ENCODE measurements at places on chromosomes 2 and 18. TPM values are rescaled to one million over a fixed set of nuclear protein-coding genes. Genes with fewer than 3 reads are reported as not detected.

- DNase-seq = no peak
Measured at GRCh38 chr2:96103187-96103601, 13.2 kb downstream of the ADRA2B start.

DNA sequence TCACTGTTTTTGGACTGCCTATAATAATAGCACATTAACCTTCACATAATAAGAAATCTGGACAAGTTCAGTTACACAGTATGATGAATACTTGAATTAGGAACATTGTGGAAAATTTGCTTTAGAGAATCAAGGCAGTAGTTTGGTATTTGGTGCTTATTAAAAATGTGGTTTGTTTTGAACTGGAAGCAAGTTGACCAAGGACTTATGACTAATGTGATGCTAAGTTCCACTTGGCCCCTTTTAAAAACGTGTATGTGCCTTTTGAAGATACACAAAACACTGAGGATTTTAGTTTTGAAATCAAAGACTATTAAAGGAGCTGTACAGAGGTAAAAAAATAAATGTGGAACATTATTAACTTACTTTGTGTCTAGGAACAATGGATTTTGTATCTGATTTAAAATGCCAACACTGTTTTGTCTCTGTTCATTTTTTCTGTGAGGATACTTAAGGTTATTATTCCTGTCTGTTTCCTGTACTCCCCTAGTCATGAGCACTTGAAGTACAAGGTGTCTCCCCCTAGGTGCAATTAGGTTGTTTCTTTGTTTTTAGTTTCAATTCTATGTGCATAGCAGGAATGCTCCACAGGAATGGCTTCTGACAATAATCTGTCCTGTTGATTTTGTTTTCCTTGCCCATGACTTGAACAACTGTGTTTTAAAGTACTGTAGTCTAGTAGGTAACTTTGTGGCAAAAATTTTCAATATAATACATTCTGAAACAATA lies 49.6 kb upstream of the PTH2R start:
- no peak for DNase-seq

- no peak for DNase-seq
Measured at GRCh38 chr2:55490554-55490953, 29.0 kb upstream of the CFAP36 start.

DNA sequence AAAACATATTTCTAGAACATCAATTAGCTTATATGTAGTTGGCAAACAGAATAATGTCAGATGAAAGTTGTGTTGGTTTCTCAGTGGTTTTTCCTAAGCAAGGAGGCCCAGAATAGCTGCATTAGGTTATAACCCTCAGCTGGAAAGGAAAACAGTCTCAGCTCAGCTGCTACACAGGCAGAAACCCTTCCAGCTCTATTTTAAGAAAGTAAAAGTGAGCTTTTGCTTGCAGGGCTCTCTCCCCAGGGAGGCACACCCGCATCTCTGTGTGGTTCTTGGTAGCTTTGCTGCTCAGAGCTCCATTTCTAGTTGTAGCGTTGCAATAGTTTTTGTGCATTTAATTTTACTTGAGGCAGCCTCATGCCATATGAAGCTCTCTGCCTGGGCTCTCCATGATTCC lies 54.6 kb downstream of the PIKFYVE start:
- DNase-seq = no peak

DNA sequence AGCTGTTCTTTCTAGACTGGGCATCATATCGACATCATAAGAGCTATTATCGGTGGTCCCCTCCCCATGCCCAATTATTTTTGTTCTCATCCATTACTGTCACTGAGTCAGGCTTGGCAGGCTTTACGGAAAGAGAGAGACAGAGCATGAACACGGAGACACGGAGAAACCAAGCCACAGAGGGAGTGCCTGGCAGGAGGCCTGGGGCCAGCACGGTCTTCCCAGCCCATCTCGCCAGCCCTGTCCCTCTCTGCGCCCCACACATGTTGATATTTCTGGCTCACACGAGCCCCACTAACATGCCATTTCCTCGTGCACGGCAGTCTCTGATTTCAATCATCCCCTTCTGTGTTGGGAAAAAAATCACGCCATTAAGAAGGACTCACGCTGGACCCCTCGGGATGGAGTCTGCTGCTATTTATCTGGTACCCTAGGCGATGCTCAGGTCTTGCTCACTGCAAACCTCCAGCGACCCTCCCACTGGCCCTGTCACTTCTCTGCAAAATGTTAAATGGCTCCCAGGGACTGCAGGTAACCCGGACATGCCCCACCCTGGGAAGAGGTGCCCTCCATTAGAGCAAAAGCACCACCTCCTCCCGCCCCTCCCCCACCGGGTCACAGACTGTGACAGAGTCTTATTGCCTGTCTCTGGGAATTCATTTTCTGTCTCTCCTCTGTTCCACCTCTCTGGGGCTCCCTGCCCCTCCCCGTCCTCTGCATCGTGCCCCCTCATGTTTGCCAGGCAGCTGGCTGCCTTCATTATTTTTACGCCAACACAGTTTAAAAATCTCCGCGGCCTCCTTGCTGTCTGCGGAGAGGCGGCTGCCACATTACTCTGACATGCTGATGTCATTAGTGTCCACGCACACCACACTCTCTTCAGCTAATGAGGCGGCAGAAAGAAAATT lies 40.1 kb upstream of the GBX2 start:
- DNase-seq = no peak

GRCh38 chr2:7392076-7392787 lies 475.0 kb downstream of the RNF144A start:
- no peak for DNase-seq

- DNase-seq = no peak
Measured at GRCh38 chr18:72819050-72819449, 48.7 kb downstream of the NETO1 start.

CPLX4 gene
- not detected for total RNA-seq

C2orf80 gene
- total RNA-seq = not detected

GATA6 gene
- 0.04 TPM for total RNA-seq

YIPF4 gene
- 43.1 TPM for total RNA-seq

DYSF gene
- 4.8 TPM for total RNA-seq

PLGLB1 gene
- total RNA-seq = 3.2 TPM

OTOS gene
- total RNA-seq = not detected

Data from CD8-positive, alpha-beta memory T cell (primary cell).